ENCODE measurements at places on chromosomes 5 and 9.

DNA sequence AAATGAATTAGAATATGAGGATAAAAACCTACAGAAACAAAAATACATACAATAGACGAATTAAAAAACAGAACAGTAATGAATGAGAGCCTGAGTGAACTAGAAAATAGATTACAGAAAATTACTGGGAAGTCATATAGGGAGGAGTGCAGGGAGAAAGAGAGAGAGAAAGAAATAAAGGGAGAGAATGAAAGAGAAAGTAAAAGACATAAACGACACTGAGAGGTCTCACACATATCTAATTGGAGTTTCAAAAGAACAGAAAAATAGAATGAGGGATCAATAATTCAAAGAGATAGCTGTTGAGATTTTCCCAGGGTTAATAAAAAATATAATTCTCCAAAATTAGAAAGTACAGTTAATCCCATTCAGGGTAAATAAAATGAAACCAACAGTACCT is 156.4 kb upstream of the FTMT start:
- no peak for DNase-seq

- DNase-seq: no peak
Measured at GRCh38 chr5:134459010-134459403, 47.3 kb upstream of the CDKN2AIPNL start.

DNA sequence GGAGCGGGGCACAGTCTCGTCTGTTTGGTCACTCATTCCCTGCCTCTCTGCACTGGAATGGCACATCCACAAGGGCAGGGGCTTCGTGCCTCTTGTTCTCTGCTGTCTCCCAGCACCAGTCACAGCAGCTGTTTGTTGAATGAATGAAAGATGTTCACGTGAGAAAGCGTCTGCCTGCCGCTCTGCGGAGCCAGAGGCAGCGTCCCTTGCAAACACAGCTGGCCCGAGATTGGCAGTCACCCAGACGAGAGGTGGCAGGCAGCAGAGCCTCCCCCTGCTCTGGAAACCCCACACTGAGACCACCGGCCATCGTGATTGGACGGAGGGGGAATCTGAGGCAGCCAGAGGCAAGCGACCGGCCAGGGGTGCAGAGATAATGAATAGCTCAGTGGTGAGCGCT is 6.0 kb upstream of the FAM163B start:
- no peak for DNase-seq

DNA sequence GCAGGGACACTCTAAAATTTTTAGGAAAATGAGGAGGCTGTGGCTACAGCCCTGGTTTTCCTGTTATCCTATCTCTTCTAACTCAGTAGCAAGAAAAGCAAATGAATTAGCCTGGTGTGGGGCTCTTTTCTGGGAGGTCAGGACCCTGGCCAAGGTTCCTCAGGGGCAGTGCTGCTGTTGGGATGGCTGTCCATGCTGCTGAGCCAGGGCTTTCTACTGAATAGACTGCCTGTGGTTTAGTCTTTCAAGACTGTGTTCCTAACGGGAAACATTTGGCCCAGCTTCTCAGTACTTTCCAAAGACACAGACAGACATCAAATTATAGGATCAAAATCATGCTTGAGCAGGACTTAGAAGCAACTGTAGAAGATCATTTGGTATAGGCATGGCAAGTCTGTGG is 18.1 kb downstream of the TNC start:
- no peak for DNase-seq

GRCh38 chr9:706073-706472 is 135.4 kb upstream of the DMRT1 start:
- no peak for DNase-seq

All from CD4-positive, alpha-beta T cell treated with Interleukin-15 for 4 hours (primary cell).